ENCODE measurements at places on chromosomes 2 and 18.

GRCh38 chr2:107553539-107553938 is 273.2 kb upstream of the RGPD4 start:
- no peak for DNase-seq

DNA sequence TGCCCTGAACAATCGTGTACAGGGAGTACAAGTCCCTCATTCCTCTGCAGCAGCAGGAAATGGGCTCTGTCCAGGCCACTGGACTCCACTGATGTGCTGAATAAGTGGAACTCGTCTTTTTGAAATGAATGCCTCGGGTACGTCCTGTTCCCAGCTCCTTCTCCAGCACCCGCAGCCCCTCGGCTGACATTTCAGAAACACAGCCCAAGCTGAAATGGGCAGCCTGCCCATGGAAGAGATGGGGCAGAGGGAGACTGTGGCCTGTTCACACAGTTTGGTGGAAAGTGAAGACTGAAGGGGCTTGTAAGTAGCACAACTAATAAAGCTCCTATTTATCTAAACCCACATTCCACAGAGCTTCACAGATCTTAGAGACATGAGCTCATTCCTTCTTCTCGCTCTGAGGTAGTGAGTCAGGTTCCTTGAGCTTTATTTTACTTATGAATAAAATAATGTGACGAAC is 498.6 kb downstream of the TXNL1 start:
- no peak for DNase-seq

GRCh38 chr18:29664278-29665036 is 1378.1 kb downstream of the DSC3 start:
- DNase-seq, result no peak

- DNase-seq, result no peak
These were observed 37.4 kb downstream of the SCTR start for GRCh38 chr2:119486886-119487285.

DNA sequence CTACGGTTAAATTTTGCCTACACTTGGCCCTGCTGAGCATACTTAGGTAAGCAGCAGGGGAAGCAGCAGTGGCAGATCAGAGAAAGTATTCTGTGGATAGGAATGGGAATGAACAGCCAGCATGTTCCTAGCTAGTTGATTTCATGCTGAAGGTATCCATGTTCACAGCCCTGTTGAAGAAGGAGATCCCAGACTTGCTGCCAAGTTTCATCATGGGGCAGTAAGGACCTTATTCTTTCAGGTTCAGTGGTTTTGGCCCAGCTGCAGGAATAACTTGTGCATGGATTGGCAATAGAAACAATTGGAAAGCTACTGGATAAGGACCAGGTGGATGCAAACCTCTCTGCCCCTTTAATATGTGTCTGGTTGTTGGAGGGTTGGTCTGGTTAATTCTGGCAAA is 98.2 kb upstream of the TMEM178A start:
- no peak for DNase-seq

- DNase-seq, result no peak
These were observed 79.7 kb upstream of the TTC39C start for GRCh38 chr18:23934863-23935262.

GRCh38 chr2:200515155-200515554 is 5.3 kb upstream of the KCTD18 start:
- no peak for DNase-seq

DNA sequence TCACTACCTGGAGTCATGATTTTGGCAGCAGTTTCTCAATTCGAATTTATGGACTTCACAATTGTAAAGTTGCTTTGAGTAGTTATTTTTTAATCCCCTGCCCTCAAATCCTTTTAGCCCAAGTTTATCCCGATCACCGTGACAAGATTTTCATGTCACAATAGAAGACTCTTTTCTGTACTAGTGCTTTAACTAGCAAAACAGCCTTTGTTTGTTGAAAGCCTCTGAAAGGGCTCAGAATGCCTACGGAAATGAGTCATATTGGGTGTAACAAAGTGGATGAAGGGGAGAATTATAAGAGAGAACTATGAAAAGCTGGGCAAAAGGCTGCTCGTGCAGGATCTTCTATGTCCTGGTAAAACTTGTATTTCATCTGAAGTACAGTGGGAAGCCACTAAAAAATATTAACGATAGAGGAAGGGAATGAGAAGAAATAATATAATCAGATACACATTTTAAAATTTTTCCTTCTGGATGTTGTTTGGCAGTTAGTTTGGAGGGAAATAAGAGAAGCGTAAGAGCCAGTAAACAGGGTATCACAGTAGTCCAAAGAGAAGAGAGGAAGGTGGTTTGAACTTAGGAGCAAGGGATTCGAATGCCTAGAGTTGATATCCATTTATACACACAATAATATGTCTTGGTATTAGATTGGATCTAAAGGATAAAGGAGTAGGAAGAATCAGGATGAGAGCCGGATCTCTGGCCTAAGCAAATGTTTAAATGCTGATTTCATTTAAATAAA is 114.9 kb downstream of the GALNT13 start:
- no peak for DNase-seq

DNA sequence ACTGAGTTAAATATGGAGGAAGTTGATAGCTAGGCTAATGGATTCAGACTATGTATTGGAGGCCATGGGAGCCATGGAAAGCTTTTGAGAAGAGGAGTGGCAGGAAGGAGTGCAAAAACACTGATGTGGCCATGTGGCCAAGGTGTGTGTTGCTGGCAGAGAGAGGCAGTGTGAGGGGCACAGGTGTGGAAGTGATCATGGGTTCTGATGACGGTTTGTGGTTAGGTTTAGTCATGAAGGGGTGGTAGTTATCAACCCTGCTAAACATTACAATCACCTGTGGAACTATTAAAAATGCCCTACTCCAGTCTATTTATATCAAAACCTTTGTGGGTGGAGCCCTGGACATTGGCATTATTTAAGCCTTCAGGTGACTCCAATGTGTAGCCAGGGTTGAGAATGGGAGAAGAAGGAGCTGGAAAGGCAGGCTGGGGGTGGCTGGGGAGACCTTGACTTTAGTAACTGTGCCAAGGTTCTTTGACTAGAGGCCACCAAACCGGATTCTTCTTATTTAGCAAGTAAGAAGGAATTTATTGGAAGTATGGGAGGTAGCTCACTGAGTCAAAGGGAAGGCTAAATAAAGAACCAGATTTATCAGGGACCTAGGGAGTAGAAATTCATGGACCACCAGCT is 13.5 kb downstream of the GPR39 start:
- no peak for DNase-seq

GRCh38 chr2:236146436-236146835 is 21.8 kb downstream of the GBX2 start:
- no peak for DNase-seq

DNA sequence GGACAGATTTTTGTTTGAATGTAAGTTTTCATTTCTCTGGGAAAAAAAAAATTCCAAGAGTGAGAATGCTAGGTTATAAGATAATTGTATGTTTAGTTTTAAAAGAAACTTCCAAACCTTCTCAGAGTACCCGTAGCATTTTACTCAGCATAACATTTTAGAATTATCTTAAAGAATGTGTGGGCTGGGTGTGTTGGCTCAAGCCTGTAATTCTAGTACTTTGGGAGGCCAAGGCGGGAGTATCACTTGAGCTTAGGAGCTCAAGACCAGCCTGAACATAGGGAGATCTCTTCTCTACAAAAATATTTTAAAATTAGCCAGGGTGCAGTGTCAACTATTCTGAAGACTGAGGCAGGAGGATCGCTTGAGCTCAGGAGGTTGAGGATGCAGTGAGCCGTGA is 57.4 kb upstream of the RMP24 start:
- DNase-seq, result no peak

- no peak for DNase-seq
These were observed 219.8 kb downstream of the RAD51AP2 start for GRCh38 chr2:17298453-17298852.

DNA sequence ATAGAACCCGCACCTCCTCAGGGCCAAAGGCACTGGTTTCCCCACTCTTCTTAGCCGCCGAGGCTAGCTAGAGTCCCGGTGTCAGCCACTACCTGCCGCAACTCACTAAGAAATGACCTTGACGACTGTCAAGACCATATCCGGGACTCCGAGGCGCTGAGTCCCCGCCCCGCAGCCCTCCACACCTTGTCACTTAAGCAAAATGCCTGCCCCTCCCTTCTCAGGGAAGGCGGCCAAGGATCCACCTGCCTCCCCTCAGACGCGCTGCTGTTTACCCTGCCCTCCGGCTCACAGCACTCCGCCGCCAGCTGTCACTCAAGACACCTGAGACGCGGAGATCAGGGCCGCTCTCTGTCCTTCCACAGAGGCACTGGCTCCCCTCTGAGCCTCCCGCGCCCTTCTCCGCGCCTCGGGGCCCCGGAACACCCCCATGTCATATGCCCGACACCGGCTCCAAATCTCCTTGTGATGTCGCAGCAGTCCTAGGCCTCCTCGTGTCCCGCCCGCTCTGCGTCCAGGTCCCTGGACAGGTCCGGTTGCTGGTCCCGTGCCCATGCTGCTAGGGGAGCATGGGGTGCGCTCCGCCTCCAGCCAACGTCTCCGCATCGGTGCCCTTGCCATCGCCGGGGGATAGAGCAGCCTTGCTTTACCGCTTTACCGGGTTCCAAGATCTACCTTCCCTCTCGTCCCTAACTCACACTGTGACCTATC is 32.5 kb upstream of the REG3G start:
- peak; percentile 23 for DNase-seq

GRCh38 chr2:1556776-1557466 is 143.7 kb downstream of the TPO start:
- DNase-seq, result no peak

DNA sequence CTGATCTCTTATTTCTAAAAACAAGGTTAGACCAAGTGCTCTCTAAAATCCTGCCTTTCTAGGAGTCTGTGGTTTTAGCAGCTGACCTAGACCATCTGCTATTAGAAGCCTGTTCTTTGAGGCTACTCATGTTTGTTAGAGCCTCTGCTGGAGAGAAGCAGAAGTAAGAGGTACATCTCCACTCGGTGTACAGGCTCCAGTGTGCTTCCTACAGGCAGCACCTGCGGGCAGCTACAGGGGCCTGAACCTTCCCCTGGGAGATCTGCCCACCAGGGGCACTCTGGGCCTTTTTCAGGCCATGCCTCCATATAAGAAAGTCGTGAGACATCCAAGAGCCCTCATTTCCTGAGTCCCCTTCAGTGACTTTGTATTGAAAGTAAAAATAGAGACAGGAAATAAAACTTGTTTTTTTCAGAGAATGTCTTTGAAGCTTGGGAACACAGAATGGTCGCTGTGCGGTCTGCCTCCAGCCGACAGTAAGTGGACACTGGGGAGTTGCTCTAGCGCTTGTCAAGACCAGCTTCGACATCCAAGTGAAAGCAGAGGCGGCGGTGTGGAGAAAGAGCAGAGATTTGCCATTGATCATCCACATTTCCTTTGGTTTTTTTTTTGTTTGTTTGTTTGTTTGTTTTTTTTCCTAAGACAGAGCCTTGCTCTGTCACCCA is 31.7 kb downstream of the ONECUT2 start:
- no peak for DNase-seq

GRCh38 chr2:156565066-156565710 is 129.0 kb downstream of the GPD2 start:
- no peak for DNase-seq

DNA sequence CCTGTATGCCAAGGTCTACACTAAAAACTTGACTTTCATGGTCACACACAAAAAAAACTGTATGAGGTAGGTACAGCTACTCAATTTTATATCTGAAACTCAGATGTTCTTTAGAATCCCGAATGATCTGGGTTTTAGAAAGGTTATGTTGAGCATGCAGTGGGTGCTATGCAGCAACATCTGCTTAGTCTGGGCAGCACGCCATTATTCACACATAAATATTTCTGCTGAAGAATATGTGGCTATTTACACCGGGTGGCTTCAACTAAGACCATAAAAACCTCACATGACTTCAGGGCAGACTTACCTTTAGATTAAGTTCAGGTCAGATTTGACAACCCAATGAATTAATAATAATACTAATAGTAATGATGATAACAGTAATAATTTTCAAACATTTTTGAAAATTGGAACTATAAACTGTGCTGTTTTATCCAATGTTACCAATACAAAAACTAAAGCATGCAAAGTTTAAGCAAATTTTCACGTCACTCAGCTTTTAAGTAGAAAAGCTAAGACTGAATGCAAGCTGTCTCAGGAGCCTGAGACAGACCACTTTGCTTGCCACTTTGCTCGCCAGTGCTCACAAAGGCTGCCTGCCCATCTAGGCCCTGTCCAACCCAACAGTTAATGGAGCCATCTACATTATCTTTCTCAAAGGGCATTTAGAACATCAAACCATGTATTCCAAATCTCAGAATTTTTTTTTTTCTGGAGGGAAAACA is 292.0 kb downstream of the CNTNAP5 start:
- DNase-seq, result peak; percentile 68

Measured in NCI-H1105 (cell line).